NCI-H2029 (cell line): ENCODE measurements at places on chromosomes 3 and 15.

- DNase-seq, result no peak
Observed at GRCh38 chr3:72180405-72180804, 395.5 kb upstream of the PROK2 start.

DNA sequence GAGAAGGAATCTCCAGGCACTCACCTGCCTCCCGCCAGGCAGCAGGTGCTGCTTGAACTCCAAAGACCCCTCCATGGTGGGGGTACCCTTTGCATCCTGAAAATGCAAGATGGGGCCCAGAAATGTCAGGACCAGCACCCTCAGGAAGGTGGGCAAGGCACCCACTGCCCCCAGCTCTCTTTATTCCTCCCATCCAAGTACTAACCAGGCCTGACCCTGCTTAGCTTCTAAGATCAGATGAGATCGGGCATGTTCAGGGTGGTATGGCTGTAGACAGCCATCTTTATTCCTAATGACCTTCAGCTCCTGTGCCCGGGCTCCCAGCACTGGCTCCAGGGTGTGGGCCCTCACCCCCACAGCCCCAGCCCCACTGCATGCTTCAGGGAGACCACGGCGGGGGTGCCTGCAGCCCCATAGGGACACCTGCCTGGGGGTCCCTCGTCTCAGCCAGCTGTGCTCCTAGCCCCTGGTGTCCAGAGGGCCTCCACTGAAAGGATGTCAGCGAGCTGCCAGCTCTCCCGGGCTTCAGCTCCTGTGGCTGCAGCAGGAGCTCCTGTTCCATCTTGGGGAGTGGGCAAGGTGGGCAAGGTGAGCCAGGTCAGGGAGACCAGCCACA, 13.2 kb downstream of the PLA2G4B start:
- no peak for DNase-seq

DNA sequence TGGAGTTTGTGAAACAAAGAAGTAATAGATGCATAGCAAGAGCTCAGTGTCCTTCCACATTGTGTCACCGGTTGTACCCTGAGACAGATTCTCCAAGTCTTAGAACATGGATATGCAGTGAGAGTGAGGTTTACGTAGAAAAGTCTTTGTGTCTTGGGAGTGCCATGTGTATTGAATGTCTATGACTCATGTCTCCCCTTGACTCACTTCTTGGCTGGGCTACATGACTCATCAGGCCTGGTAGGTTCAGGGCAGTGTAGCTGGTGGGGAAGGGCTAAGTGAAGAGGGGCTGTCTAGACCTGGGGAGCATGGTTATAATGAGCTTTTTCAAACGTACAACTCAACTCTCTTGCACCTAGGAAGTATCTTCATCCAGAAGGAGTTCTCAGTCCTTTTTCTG, 167.4 kb downstream of the GAP43 start:
- DNase-seq, result no peak

- DNase-seq, result no peak
Observed at GRCh38 chr3:87088430-87088992, 97.6 kb upstream of the VGLL3 start.

DNA sequence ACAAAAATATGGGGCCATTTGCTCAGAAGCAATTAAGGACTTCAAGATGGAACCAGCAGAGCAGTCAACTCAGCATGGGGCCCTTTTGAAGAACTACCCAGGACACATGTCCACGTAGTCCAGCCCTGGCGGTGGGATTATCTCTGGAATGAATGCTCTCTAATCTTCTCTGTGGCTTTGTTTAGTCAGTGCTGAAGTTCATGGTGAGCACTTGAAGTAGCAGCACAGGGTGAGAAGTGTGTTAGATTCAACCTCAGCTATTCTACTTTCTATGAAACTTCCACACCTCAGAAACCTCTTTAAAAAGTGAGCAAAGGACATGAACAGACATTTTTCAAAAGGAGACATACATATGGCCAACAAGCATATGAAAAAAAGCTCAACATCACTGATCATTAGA, 74.4 kb downstream of the THRB start:
- DNase-seq, result no peak
